T-cell (primary cell): ENCODE measurements at places on chromosomes 6 and 20.

DNA sequence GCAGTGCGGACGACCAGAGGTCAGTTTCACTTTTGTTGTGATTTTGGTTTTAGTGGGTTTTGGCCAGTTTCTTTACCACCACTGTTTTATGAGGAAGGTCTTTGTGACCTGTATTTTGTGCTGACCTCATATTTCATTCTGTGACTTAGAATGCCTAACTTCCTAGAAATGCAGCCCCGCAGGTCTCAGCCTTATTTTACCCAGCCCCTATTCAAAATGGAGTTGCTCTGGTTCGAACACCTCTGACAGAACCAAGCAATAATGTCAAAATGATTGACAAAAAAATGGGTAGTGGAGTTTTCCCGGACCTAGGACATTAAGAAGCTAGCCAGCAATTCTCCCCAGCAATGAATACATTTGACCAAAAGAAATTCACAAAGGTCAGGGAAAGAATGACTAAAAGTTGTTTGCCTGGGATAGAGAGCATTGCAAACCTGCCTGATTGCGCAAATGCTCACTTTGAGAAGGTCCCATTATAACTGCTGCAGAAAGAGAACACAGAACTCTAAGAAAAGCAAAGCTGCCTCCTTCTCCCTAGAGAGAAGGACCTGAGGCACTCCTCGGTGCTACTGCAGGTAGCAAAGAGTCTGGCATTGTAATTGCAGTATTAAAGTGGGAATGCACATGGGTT is 288.8 kb downstream of the ADGB start:
- H3K36me3 ChIP-seq: no peaks in the 10 kb centered on the region
- H3K27ac ChIP-seq: no peak overlapping the region
- H3K27me3 ChIP-seq: no peaks in the 10 kb centered on the region
- no peak for DNase-seq
- H3K4me3 ChIP-seq: no peak overlapping the region
- H3K4me1 ChIP-seq: no peaks in the 10 kb centered on the region

- no peaks in the 10 kb centered on the region for H3K4me1 ChIP-seq
- H3K27ac ChIP-seq: no peak overlapping the region
- H3K4me3 ChIP-seq: no peak overlapping the region
- no peak for DNase-seq
These were observed 47.0 kb downstream of the ALDH8A1 start for GRCh38 chr6:134902936-134903335.

- H3K27me3 ChIP-seq: no peaks in the 10 kb centered on the region
- H3K4me1 ChIP-seq: no peaks in the 10 kb centered on the region
- H3K27ac ChIP-seq: no peak overlapping the region
These were observed 117.5 kb downstream of the EYA4 start for GRCh38 chr6:133358574-133359150.

DNA sequence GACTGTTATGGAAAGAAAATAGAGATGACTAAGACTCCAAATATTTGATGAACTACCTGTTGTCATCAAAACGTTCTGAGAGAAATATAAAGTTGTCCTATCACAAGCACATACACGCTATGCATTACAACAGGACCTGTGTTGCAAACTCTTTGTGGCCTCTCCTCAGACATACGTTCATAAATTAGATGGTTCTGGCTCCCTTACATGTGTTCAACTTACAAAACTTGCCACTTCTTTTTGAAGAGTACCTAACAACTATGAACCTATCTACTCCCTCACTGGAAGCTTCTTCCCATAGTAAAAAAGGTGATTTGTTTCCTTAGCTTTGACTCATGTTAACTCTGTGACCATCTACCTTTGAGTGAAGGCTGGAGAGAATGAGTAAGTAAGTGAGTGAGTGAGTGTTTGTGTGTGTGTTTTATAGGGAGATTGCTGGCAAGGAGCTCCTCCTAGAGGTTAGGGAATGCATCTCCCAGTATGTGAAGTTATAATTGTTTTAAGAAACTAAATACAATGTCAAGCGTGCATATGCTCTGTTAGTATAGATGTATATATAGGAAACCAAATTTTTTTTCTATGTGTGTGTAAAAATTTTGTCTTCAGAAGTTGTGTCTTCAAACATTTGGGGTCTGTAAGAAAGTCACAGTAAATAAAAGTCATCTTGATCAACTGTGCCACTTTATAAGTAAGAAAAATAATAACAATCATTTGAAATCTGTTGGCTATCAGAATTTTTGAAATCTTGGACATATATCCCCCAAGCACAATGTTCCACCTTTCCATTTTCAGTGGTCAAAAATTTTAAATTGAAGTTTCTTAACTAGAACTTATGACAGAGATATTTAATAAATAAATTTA is 1211.1 kb upstream of the GJE1 start:
- no peaks in the 10 kb centered on the region for H3K4me1 ChIP-seq
- H3K36me3 ChIP-seq: no peaks in the 10 kb centered on the region
- no peaks in the 10 kb centered on the region for H3K27me3 ChIP-seq
- DNase-seq: no peak

DNA sequence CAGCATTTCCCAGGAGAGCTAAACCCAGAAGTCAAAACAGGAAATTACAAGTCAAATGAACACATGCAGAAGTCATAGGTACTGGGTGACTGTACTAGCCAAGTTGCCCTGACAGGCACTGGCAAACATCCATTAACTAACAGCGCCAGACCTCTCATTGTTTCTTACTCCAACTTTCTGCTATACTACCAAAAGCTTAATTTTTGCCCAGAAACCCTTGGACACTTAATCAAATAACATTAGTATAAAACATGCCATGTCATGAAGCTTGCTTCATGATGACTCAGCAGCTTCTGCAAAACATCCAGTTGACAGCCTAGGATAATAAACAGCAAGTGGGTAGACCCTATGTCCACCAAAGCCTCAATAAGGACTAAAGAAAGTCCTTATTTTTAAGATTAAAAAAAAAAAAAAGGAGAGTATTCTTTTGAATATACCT is 3.5 kb downstream of the NUP153 start:
- peaks cover 46% of the 10 kb centered on the region for H3K4me1 ChIP-seq
- no peaks in the 10 kb centered on the region for H3K27me3 ChIP-seq
- no peak overlapping the region for H3K4me3 ChIP-seq
- peak overlapping the region; percentile 34 for H3K27ac ChIP-seq
- DNase-seq: no peak
- no peaks in the 10 kb centered on the region for H3K36me3 ChIP-seq

DNA sequence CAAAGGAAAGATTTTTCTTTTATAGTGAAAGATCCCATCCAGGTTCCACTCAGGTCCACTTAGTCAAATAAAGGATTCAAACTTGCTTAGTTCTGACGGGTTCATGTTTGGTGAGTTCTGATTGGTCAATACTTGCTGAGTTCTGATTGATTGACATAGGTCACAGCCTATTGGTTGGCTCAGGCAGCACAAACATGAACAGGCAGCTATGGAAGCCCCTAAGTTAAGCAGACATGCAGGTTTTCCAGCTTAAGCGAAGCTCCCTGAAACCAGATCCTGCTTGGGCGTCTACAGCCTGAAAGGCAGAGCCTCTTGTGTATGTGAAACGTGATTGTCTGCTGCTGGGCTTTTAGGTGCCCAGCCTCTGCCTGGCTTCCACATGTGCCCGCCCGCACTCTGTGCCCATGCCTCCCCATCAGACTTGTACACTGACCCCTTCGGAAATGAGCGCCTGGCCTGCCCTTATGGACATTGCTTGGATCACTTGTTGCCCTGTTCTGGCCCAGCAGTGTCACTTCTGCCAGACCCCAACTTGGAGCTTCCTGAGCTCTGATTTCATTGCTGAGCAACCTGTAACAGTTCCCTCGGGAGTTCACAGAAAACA is 45.4 kb upstream of the ECI2 start:
- H3K36me3 ChIP-seq: no peaks in the 10 kb centered on the region
- DNase-seq: no peak
- H3K4me1 ChIP-seq: no peaks in the 10 kb centered on the region
- no peaks in the 10 kb centered on the region for H3K27me3 ChIP-seq

DNA sequence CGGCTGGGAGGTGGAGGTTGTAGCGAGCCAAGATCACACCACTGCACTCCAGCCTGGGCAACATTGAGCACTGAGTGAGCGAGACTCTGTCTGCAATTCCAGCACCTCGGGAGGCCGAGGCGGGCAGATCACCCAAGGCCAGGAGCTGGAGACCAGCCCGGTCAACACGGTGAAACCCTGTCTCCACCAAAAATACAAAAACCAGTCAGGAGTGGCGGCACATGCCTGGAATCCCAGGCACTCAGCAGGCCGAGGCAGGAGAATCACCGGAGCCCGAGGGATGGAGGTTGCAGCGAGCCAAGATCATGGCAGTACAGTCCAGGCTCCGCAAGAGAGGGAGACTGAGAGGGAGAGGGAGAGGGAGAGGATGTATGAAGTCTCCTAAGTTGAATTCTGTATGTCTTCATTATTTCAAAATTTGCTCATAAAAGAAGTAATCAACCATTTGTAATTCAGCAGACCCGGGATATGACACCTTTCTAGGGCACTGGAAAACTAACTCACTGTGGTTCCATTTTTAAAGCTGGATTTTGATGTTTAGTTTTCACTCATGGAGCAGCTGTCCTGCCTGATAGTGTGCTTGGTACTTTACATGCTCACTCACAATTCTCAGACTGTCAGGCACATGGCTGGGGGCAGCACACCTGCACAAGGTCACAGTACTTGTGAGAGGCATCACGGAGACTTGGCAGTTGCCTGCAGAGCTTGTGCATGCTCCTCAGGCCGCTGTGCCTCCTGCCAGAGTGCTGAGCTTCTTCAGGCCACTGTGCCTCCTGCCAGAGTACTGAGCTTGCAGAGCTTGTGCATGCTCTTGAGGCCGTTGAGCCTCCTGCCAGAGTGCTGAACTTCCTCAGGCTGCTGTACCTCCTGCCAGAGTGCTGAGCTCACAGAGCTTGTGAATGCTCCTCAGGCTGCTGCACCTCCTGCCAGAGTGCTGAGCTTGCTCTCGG is 106.2 kb downstream of the ERMARD start:
- peaks cover 22% of the 10 kb centered on the region for H3K4me1 ChIP-seq
- no peaks in the 10 kb centered on the region for H3K27me3 ChIP-seq
- DNase-seq: no peak
- no peak overlapping the region for H3K27ac ChIP-seq
- no peak overlapping the region for H3K4me3 ChIP-seq
